Fibroblast of upper back skin (primary cell): ENCODE measurements at places on chromosomes 6 and 20.

DNA sequence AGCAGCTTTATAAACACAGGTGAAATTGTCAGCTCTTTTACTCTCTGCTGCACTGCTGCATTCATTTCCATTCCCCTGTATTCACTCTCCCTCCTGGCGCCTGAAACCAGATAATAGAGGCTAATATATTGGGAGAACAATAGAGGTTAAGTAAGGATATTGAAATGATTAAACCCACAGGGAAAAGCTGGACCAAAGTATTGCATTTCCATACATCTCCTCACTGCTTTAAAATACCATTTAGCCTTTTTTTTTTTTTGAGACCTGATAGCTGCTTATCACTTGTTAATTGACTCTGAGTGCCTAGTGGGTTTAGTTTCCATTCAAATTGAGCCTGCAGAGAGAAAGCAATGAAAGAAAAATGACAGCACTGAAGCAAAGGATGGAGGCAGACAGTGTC is 540.5 kb upstream of the IMPG1 start:
- no peak for DNase-seq

GRCh38 chr20:37821696-37822095 is 81.2 kb upstream of the VSTM2L start:
- peak; percentile 79 for DNase-seq

DNA sequence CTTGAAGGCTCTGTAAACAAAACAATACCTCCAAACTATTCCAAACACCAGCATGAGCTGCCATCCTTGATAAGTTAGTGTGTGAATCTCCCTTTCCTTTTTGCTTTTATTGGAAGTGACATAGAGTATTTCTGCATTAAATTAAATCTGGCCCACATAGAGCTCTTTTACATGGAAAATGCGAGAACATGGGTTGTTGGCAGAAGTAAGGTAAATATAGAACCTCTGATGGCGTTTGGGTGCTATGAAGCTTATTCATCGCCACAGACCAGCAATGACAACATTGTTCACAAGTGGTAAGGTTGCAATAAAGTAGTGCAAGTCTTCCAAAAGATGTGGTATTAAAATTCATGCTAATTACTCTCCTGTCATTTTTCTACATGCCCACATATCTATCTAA is 445.8 kb upstream of the JAG1 start:
- peak; percentile 29 for DNase-seq

DNA sequence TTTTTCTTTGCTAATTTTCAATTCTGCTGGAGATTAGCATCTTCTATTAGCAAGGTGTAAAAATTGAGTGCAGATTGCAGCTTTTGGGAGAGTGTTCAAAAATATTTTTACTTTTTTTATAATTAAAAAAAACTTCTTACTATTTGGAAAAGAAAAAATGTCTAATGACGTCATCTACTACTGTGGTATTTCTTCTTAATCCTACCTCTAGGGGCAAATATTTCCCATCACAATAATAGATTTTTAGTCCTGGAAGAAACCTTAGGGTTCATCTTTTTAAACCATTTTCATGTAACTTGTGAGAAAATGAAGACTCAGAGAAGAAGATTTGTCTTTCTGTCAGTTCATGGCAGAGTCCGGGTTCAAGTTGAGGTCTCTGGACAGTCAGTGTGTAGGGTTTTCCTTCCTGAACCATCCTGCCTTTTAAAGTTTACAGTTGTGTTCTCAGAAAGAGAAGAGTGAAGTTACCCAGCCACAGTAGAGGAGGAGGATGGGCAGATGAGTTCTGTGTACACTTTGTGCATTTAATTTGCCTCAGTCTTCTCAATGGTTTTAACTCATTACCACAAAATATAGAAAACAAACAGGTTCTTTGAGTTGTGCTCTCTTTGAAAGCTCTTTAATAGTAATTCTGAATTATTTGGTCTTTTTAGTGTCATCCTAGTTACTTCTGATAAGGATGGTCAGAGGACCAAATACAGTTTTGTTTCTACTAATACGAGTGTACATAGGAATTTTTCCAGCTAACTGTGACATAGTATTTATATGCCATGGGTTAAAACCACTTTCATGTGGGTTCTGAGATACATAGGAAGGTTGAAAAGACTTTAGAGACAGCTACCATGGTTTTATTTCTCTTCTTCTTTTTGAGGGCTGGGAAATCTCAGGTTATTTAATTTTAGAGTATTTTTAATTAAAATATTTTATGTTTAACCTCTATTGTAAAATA is 184.7 kb downstream of the CDKAL1 start:
- DNase-seq, result no peak

DNA sequence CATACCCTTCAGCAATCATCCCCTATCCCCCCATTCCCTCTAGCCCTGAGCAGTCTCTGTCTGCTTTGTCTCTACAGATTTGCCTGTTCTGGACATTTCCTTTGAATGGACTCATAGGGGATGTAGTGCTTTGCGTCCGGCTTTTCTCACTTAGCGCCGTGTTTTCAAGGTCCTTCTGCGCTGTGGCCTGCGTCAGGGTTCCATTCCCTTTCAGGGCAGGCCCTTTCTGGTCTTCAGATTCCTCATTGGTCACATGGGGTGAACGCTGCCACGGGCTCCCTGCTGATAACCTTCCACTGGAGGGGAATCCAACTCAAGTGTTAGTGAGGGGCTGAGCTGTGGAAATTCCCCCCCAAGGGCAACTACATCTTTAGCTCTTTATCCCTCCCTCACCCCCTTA is 36.4 kb upstream of the APCDD1L start:
- DNase-seq, result no peak
